ENCODE measurements at places on chromosomes 4 and X.

DNA sequence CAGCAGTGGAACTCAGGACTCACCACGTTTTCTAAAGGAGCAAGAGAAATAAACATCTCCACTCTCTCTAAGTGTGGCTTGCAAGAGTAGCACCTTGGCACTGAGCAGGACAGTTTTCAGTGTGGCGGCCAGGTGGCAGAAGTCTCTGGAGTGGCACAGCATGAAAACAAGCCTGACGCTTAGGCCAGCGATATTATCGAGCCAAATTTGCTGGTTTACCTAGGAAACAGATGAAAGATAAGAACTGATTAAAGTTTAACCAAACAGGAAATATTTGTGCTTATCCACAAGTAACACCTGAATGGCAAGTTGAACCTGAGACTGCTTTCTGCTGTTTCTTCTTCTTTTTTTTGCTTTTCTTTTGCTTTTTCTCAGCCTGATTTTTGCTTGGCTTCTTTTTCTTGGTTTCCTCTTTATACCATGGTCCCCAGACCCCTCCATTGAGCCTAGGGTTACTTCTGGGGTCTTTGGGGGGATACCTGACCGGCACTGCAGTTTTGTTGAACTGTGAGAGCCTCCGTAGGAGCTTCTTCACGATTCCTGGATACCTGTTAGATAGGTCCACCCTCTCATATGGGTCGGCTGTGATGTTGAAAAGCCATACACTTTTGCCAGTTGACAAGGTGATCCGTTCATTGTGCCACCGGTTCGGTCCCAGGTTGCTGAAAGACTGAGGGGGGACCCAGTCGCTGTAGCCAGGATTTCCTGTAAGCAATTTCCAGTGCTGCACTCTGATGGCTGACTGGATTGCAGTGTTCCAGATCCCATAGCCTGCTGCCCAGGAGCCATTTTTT lies 77.3 kb downstream of the ARSJ start:
- DNase-seq: no peak

- no peak for DNase-seq
These were observed 25.6 kb upstream of the FRAS1 start for GRCh38 chr4:78031417-78031950.

DNA sequence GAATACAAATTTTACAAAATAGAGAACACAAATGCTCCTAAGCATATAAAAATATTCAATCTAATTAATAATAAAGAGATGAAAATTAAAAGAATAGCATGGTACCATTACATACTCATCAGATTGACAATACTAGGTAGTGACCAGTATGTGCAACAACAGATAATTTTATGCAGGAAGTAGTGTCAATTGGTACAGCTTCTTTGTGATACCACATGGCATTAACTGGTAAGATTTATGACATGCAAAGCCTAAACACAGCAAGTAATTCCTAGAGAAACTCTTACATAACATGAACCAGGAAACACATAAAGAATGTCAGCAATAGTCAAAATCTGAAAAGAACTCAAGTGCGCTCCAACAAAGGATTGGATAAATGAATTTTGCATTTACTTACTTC lies 26.3 kb downstream of the CXCL2 start:
- DNase-seq: no peak

GRCh38 chr4:114729068-114729738 lies 130.6 kb downstream of the UGT8 start:
- peak; percentile 35 for DNase-seq

DNA sequence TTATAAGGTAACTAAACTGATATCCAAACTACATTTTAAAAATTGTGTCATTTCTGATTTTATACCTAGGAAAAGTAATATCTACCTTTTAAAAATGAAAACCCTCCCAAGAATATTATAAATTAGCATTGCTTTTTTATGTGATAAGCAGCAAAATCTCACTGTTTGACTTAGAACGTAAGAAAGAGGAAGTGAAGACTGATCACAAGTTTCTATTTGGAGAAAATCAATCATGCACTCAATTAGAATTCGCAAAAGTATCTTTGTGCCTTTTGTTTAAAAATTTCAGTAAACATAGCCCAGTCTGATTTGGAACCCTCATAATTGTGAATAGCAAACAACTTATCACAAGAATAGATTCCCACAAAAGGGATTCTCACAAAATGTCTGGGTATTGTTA lies 142.7 kb downstream of the TENM3 start:
- DNase-seq: no peak

DNA sequence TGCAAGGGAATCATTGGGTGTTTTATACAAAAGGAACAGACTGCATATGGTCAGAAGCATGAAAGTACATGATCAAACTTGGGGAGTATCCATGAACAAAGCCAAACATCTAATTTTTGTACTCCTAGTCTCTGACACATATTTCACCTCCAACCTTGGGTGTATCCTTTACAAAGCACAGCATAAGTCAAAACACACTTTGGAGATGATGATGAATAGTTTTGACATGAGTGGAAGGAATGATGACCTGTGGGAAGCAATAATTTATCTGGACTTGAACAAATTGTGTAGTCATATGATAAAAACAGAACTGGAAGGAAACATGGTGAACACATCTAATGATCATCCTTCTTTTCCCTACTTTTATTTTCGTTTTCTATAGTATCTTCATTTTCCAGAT lies 108.7 kb upstream of the PLS3 start:
- no peak for DNase-seq

DNA sequence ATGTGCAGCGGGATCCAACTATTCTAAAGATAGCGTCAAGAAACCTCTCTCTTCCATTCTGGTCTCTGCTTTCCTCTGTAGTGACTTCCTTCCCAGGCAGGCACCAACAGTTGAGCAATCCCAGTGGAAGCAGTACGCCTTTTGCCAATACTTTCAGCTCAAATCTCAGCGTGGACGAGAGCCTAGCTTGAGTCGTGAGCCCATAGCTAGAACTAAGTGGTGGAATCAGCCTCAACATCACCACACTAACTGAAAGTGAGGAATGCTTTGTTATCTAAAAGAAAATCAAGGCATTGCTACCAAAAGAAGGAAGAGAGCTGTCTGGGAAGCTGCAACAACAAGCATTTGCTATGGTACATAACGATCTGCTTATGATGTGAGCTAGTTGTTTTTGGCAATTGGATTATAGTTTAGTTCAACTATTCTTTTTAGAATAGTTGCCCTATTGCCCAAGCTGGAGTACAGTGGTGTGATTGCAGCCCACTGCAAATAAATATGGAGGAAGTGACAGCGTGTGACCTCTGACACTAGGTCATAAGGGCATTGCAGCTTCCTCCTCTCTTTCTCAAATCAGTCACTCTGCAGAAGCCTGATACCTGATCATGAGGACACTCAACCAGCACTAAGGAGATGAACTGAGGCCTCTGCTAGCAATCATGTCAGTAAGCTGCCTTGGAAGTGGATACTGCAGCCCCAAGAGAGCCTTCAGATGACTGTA lies 24.7 kb upstream of the FRYL start:
- no peak for DNase-seq

DNA sequence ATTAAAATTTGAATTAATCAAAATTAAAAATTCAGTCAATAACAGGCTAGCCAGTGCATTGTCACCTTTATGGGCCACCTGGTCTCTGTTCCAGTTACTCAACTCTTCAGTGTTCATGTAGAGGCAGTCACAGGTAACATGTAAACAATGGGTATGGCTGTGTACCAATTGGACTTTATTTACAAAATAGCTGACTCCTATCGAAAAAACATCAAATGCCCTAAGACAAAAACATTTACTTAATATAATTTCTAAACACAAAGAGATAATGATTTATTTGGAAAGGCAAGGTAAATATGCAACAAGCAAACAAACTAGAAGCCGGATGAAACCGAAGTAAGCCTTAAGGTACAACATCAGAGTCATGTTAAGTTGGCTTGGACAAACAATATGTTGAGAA lies 8.8 kb downstream of the TMEM150C start:
- no peak for DNase-seq

GRCh38 chr4:144905286-144905685 lies 192.7 kb downstream of the ANAPC10 start:
- no peak for DNase-seq

DNA sequence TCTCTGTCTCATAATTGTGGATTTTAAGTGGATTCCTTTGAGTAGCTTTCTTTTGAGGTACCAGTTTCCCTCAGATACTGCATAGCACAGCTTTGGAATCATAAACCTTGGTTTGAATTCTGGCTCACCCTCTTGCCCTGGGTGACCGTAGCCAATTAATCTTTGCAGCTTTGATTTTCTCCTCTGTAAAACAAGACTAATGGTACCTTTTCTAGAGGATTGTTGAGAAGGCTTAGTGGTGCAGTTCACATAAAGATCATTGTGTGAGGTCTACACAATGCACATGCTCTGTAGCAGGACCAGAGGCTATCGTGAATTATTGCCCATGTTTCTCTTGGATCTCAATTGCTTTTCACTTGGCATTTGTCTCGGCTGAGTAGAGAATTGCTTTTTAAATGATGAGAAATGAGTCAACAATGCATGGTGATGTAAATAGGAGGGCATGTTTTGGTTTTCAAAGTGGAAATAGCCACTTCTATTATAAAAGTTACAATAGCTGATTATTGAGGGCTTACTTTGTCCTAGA lies 47.9 kb downstream of the TMEM131L start:
- DNase-seq: no peak

- no peak for DNase-seq
These were observed 24.0 kb upstream of the PHKA2 start for GRCh38 chrX:19007868-19008267.

GRCh38 chr4:54322818-54323417 lies 93.8 kb downstream of the PDGFRA start:
- DNase-seq: peak; percentile 42

DNA sequence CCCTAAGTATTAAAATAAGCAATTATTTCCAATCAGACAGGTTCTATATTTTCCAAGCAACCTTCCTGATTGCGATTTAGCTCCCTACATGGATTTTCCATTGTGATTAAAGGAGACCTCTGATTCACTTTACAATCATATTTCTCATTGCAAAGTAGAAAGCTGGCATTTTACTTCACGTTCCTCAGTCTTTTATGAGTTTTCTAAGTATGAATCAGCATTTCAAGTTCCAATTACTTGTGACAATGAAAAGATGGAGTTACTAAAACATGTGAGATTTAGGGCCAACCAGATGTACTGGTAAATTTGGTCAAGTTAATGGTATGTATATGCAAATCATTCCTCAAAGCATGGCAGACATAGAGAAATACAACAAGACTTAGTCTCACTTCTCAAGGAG lies 206.2 kb downstream of the KCNIP4 start:
- DNase-seq: no peak

DNA sequence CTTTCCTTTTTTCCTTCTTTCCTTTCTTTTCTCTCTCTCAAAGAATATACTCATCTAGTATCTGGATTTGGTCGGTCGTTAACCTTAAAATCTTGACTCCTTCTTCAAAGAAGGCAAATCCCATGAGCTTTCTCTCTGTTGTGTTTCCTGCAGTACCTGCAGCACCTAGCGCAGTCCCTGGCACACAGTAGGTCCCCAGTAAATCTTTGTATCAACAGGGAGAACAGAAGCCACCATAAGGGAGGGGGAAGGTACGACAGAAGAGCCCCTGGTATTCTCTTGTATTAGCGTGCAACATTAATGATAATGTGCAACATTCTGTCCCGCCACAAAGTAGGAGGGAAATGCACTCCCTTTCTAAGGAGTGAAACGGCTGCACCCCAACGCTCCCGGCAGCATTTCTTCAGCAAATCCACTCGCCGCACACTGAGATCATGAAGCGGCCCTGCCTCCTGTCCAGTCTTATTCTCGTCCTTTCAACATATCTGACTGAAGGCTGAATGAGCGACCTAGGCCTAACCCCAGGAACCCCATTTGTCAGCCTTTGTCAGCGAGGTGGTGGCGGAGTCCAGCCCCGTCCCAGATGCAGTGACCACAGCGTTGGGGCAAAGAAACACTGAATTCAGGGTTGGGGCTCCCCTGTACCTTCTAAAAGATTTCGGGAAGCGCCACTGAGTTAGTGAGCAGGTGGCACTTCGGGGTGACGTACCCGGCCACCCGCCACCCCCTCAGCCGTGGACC lies 133.7 kb downstream of the AMELX start:
- DNase-seq: no peak

DNA sequence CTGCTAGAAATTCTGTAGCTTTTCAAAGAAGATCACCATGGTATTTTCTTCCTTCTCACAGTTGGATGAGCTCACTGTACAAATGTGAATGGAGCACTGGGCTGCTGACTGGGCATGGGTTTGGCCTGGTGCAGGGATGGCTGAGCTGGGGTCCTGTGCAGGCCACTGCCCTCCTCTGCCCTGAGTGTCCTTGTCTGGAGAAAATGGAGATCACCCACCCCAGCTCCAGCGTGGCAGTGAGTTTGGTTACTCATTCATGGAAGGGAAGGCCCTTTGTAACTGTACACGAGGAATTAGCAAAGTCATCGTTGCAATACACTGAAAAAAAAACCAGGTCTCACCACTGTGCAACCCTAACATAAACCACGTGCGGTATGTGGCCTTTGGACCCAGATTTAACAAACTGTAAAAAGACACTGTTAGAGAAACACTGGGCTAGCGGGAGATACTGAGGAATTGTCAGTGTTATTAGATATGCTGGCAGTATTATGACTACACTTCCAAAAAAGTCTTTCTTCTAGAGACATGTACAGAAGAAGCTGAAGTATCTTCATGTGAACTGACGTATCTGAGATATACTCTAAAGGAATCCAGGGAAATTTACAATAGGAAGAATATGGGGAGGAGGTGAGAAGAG lies 16.1 kb upstream of the TBC1D14 start:
- DNase-seq: no peak

DNA sequence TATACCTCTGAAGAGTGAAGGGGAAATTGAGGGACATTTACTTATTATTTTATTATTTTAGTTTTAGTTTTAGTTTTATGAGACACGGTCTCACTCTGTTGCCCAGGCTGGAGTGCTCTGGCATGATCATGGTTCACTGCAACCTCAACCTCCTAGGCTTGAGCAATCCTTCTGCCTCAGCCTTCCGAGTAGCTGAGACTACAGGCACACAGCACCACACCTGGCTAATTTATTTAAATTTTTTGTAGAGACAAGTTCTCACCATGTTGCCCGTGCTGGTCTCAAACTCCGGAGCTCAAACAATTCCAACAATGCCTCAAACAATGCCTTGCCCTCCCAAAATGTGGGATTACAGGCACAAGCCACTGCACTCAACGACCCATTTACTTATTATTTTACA lies 68.4 kb upstream of the BMP2K start:
- no peak for DNase-seq

- no peak for DNase-seq
These were observed 71.2 kb downstream of the SLC10A7 start for GRCh38 chr4:146450524-146450923.

- DNase-seq: no peak
These were observed 788.6 kb downstream of the GLUD2 start for GRCh38 chrX:121836000-121836399.

DNA sequence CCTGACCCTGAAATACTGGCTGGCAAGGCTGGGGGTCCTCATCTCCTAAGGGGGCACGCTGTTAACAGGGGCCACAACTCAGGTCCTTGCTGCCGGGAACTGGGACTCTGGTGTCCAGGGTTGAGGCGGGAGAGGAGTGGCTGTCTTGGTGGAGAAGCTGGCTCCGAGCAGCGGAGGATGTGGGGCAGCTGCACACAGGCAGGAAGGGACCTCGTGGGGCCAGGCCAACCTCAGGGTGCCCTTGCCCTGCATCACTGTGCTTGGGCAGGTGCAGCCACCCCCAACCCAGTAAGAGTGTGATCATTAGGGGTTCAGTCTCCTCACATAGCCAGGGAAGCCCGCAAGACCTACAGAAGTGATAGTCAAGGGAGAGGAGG lies 12.6 kb upstream of the PDE6B start:
- no peak for DNase-seq

Data from NCI-H1092 (cell line).